ENCODE measurements at places on chromosomes 16 and 17.

DNA sequence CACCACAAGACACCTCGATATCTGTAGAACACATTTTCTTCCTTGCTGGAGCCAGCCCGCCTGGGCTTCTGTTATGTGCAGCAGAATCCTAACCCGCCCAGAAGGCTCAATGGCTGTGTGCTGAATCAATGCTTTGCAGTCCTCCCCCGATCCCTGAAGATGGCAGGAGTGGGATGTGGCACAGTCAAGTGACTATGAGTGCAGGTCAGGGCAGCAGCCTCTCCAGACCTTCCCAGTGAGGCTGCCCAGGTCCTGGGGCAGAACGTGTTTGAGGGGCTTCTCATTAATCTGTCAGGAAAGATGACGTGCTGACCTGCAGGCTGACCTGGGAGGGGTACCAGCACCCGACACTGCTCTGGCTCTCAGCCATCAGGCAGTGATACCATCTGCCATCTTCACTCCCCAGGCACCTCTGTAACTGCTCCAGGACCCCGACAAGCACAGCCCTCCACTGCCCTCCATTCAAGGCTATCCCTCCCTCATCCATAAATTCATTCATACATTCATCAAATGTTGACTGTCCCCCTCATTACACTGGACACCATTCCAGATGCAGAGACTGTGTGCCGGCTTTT is 35.2 kb downstream of the LRRC75A start:
- DNase-seq: no peak
- no peaks in the 10 kb centered on the region for H3K27me3 ChIP-seq
- no peaks in the 10 kb centered on the region for H3K4me1 ChIP-seq
- H3K27ac ChIP-seq: no peak overlapping the region
- H3K36me3 ChIP-seq: no peaks in the 10 kb centered on the region

DNA sequence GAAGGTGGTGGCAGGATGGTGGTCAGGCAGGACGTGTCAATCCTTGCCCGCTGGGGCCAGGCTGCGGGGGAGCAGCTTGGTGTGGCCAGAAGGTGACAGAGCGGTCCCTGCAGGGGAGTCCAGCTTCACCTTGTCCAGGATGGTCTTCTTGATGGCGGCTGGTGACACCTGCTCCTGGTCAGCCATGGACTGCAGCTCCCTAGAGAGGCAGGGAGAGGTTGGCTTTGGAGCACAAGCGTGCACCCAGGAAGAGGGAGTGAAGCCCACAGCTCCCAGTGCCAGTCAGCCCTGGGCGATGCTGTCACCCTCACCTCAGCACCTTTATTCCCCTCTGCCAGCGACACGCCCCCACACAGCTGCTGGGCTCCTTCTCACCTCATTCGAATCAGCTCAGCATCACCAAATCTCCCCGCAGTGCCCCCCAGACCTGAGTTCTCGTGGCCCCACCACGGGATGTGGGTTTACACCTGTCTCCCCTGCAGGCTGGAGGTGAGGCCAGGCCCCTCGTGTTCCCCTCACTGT is 3.9 kb downstream of the PYCR1 start:
- no peak for DNase-seq
- peaks cover 9% of the 10 kb centered on the region for H3K27me3 ChIP-seq
- no peak overlapping the region for H3K4me3 ChIP-seq
- no peak overlapping the region for H3K27ac ChIP-seq

GRCh38 chr17:58956997-58957724 is 149.5 kb downstream of the TRIM37 start:
- DNase-seq: no peak
- no peaks in the 10 kb centered on the region for H3K4me1 ChIP-seq
- no peak overlapping the region for H3K27ac ChIP-seq
- H3K4me3 ChIP-seq: no peak overlapping the region

DNA sequence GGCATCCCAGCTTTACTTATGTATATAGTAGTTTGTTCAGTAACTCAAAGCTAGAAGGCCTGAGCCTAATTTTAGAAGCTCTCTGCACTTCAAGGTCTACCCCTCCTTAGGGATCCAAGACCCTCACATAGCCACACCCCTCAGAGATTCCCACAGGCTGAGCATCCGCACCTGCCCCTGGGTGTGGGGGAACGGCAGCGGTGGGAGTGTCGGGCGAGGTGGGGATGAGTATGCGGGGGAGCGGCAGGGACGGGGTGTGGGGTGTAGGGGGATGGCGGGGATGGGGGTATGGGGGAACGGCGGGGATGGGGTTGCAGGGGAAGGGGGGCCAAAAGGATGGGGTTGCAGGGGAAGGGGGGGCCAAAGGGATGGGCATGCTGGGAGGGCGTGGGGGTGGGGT is 24.9 kb upstream of the BEAN1 start:
- no peak overlapping the region for H3K27ac ChIP-seq
- no peak for DNase-seq
- H3K36me3 ChIP-seq: no peaks in the 10 kb centered on the region
- H3K4me3 ChIP-seq: no peak overlapping the region
- H3K27me3 ChIP-seq: no peaks in the 10 kb centered on the region

GRCh38 chr16:68364561-68364998 is 53.8 kb downstream of the PRMT7 start:
- peak; percentile 24 for DNase-seq
- no peak overlapping the region for H3K27ac ChIP-seq
- peaks cover 35% of the 10 kb centered on the region for H3K4me1 ChIP-seq
- no peak overlapping the region for H3K4me3 ChIP-seq
- H3K27me3 ChIP-seq: no peaks in the 10 kb centered on the region

GRCh38 chr17:10109146-10109545 is 89.3 kb downstream of the GAS7 start:
- H3K4me1 ChIP-seq: peaks cover 13% of the 10 kb centered on the region
- no peaks in the 10 kb centered on the region for H3K36me3 ChIP-seq
- H3K4me3 ChIP-seq: no peak overlapping the region
- no peak overlapping the region for H3K27ac ChIP-seq
- no peaks in the 10 kb centered on the region for H3K27me3 ChIP-seq

DNA sequence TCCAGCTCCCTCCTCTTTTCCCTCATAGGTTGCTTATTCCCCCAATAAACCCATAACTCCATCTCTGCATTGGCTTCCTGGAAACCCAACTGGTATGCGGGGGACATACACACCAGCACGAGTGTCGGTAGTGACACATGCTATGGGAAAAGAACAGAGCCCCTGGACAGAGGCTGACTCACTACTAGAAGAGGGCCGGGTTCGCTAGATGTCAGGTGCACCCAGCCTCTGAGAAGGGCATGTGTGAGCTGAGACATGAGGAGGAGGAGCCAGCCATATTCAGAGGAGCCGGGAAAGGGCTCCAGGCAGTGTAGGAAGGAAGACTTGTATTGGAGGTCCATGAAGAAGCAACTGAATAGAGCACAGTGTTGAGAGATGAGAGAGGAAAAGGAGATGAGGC is 241.1 kb downstream of the SOX9 start:
- H3K27ac ChIP-seq: no peak overlapping the region
- no peaks in the 10 kb centered on the region for H3K27me3 ChIP-seq
- no peak overlapping the region for H3K4me3 ChIP-seq
- no peaks in the 10 kb centered on the region for H3K36me3 ChIP-seq
- no peak for DNase-seq
- H3K4me1 ChIP-seq: no peaks in the 10 kb centered on the region

- DNase-seq: no peak
- no peak overlapping the region for H3K4me3 ChIP-seq
- H3K27ac ChIP-seq: no peak overlapping the region
- no peaks in the 10 kb centered on the region for H3K36me3 ChIP-seq
- peaks cover 7% of the 10 kb centered on the region for H3K4me1 ChIP-seq
- no peaks in the 10 kb centered on the region for H3K27me3 ChIP-seq
Observed at GRCh38 chr16:17602678-17603077, 131.9 kb upstream of the XYLT1 start.

GRCh38 chr16:70691223-70692129 is 5.6 kb upstream of the MTSS2 start:
- no peaks in the 10 kb centered on the region for H3K27me3 ChIP-seq
- H3K4me1 ChIP-seq: no peaks in the 10 kb centered on the region
- H3K4me3 ChIP-seq: no peak overlapping the region
- H3K36me3 ChIP-seq: no peaks in the 10 kb centered on the region
- no peak overlapping the region for H3K27ac ChIP-seq
- DNase-seq: no peak

DNA sequence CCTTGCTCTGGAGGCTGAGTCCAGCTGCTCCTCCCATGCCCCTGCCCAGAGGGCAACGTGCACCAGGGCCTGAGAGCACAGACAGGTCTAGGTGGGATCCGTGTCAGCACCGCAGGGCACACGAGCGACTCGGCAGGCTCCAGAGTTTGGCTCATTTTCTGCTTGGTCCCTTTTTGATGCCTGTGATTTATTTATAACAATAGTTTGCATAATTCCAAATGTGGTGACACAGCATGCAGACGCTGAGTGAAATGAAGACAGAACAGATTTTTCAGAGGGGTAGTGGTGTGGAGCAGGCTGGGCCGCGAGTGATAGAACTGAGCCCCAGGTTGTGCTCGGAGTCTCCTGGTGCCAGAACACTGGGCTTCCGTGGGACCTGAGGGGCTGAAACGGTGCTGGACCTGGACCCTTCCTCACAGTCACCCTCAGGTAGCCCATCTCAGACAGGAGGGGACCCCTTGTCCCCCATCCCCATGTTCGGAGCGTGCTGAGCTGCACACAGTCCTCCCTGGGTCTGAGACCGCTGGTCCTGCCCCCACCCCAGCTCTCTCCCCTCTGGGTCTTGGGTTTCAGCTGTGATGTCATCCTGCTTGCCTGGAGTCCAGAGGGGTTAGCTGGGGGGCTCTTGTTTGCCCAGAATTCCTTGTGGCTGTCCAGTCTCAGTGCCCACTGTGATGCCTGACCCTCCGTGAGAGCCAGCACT is 95.9 kb downstream of the METRNL start:
- H3K4me3 ChIP-seq: no peak overlapping the region
- no peak for DNase-seq
- H3K27ac ChIP-seq: no peak overlapping the region
- no peaks in the 10 kb centered on the region for H3K36me3 ChIP-seq
- no peaks in the 10 kb centered on the region for H3K27me3 ChIP-seq

GRCh38 chr17:61009663-61010062 is 332.0 kb downstream of the BCAS3 start:
- DNase-seq: no peak
- no peaks in the 10 kb centered on the region for H3K36me3 ChIP-seq
- no peak overlapping the region for H3K27ac ChIP-seq
- H3K4me3 ChIP-seq: no peak overlapping the region

DNA sequence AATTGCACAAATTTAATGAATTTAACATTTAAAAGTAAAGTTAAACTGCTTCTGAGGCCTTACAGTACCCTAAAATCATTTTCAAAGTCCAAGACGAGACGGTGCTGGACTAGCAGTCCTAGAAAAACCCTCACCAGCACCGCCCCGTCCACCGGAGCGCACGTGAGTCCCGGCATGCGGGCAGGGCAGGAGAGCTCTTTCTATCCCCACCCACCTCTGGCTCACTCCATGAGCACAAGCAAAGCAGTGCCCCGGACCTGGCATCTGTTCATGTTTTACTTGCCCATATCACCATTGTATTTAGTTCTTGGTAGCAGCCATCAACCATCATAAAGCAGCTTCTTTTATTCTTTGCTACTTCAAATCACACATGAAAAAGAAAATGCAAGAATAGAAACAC is 41.7 kb downstream of the ANKRD11 start:
- H3K27me3 ChIP-seq: no peaks in the 10 kb centered on the region
- H3K4me3 ChIP-seq: no peak overlapping the region
- H3K4me1 ChIP-seq: peaks cover 100% of the 10 kb centered on the region
- no peak overlapping the region for H3K27ac ChIP-seq
- DNase-seq: no peak

- peaks cover 12% of the 10 kb centered on the region for H3K36me3 ChIP-seq
- H3K4me3 ChIP-seq: peak overlapping the region; percentile 57
Observed at GRCh38 chr16:89687092-89687940, 827 bp downstream of the CDK10 start.

DNA sequence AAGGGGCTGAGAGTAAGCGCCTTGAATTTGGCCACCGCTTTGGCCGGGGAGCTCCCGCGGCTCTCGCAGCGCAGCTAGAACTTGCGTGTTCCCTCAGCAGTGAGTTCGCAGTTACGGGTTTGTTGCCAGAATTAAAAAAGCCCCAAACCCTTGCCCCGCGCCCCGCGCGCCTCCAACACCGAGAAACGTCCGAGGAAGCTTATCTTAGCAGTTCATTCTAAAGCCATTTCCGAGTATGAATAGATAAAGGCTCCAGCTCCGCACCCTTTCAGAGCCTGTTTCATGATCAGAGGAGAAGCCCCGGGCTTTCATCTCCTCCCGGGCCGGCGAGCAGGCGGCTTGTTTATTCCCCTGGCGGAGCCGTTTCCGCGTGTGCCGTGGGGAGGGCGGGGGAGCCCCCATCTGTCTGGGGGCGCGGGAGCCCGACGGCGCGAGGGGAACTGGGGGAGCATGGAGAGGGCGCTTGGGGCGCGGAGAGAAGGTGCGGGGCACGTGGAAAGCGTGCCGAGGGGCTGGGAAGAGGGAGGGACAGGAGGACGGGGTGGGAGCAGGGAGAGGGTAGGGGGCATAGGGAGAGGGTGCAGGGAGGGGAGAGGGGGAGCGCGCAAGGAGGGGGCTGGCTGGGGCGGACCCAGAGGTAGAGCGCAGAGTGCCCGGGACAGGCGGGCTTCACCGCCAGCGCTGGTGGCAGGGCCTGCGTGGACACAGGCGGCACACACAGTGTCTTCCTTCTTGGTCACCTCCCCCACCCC is 9.9 kb downstream of the TBX4 start:
- DNase-seq: no peak
- H3K36me3 ChIP-seq: no peaks in the 10 kb centered on the region
- H3K4me3 ChIP-seq: no peak overlapping the region
- H3K27ac ChIP-seq: no peak overlapping the region
- peaks cover 11% of the 10 kb centered on the region for H3K27me3 ChIP-seq

DNA sequence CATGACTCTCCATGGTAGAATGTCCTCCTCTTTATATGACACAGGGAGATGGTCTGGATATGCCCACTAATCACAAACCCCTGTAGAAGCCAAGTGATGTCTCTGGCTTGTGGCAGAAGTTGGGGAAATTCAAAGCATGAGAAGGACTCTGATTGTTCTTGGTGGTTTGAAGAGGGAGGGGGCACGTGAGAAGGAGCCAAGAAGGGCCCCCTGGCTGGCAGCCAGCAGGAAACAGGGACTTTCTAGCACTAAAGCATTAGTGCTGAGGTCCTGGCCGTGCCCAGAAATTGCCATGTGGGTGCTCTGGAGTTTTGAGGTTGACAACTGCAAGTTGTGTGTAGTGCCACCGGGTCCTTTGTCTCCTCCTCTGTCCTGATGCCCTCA is 199.9 kb downstream of the LGALS9B start:
- H3K27ac ChIP-seq: no peak overlapping the region
- DNase-seq: peak; percentile 75
- no peaks in the 10 kb centered on the region for H3K36me3 ChIP-seq
- no peak overlapping the region for H3K4me3 ChIP-seq
- H3K4me1 ChIP-seq: peaks cover 76% of the 10 kb centered on the region
- H3K27me3 ChIP-seq: no peaks in the 10 kb centered on the region
